ENCODE measurements at places on chromosomes 16 and 17.
A peak's percentile ranks its signal among the peaks of the same experiment; 100 is the strongest.

GRCh38 chr16:80459966-80460365 lies 80.8 kb upstream of the DYNLRB2 start:
- DNase-seq = no peak

- peak; percentile 42 for DNase-seq
These were observed 6.0 kb upstream of the GLIS2 start for GRCh38 chr16:4309833-4310266.

- DNase-seq = peak; percentile 69
These were observed 5.2 kb upstream of the GRIN2C start for GRCh38 chr17:74864866-74865395.

- DNase-seq = no peak
These were observed 26.4 kb downstream of the ARHGAP17 start for GRCh38 chr16:24988593-24989338.

- no peak for DNase-seq
These were observed 1.1 kb upstream of the XYLT1 start for GRCh38 chr16:17471719-17472461.

- no peak for DNase-seq
These were observed 103.5 kb upstream of the NOG start for GRCh38 chr17:56489980-56490379.

GRCh38 chr17:21021208-21021803 lies 21.5 kb downstream of the USP22 start:
- no peak for DNase-seq

DNA sequence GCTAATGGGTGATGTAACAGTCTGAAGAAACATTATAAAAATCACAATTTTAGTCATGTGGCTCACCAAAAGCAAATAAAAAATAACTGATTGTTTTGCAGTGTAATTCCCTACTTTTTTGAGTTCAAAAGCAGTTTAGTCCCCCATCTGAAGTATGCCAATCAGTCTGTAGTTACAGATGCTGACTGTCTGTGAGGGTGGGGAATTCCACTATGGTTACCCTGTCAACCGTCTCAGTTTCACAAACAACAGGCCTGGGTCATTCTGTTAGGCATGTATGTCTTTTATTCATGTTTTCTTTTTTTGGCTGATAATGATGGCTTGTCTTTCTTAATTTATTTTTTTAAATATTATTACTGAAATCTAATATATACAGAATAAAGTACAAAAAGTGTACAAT lies 69.3 kb downstream of the STXBP4 start:
- DNase-seq = no peak

GRCh38 chr17:81336930-81337325 lies 41.8 kb upstream of the SLC38A10 start:
- DNase-seq = no peak

DNA sequence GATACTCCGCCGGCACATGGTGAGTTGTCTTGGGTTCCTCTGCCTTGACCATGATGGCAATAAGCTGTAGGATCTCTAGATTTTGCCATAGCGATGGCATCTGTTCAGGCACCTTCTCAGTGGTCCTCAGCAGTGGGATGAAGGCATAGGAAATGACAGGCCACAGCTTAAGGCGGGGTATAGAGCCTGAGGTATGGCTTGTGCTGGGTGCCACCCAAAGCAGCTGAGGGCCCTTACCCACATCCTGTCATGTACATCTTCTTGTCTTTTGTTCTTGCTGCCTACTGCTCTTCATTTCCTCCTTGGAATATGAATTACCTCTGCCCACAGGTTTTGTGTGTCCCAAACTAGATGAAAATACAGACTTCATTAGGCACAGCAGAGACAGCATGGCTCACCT lies 29.5 kb downstream of the KAT7 start:
- DNase-seq = peak; percentile 53

- no peak for DNase-seq
These were observed 67.8 kb downstream of the GP2 start for GRCh38 chr16:20259541-20259940.

DNA sequence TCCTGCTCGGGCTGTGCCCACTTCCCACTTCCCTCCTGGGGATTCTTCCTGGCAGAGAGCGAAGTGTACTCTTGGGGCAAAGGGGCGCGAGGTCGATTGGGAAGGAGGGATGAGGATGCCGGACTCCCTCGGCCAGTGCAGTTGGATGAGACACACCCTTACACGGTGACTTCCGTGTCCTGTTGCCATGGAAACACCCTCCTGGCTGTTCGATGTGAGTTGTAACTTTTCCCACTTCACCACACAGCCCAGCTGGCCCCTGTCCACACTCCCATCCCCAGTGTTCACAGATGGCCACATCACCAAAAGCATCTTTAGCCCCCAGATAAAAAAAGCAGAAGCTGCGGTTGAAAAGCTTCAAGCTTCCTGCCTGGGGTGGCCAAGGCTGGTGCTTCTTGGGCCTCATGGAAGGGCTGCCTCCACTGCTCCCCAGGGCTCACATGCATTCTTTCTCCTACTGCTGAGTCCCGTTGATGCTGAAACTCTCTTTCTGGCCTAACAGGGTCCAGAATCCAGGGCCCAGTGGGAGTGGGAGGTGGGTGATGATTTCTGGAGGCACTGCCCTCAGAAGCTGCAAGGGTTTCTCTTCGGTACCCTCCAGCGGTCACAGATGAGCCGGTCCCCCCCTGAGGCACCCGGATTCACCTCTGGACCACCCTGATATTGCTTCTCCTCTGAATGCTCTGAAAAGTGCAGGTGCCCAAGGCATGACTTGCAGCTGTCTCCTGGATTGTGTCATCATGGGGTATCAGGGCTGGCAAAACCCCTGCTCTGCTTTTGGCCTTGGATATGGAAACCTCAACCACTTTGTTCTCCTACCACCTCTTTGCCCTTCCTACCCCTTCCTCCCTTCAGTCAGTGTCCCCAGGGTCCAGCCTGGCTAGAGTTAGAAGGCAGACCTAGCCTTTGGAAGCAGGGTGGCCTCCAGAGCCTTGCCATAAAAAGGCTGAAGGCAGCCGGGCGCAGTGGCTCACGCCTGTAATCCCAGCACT lies 2.2 kb upstream of the TRAF4 start:
- DNase-seq = no peak

- DNase-seq = no peak
These were observed 354.0 kb upstream of the CCL2 start for GRCh38 chr17:33901085-33901484.

Measured in effector memory CD8-positive, alpha-beta T cell (primary cell).